Colonic mucosa (tissue), 4 donors: ENCODE measurements at places on chromosomes 3 and 15.

DNA sequence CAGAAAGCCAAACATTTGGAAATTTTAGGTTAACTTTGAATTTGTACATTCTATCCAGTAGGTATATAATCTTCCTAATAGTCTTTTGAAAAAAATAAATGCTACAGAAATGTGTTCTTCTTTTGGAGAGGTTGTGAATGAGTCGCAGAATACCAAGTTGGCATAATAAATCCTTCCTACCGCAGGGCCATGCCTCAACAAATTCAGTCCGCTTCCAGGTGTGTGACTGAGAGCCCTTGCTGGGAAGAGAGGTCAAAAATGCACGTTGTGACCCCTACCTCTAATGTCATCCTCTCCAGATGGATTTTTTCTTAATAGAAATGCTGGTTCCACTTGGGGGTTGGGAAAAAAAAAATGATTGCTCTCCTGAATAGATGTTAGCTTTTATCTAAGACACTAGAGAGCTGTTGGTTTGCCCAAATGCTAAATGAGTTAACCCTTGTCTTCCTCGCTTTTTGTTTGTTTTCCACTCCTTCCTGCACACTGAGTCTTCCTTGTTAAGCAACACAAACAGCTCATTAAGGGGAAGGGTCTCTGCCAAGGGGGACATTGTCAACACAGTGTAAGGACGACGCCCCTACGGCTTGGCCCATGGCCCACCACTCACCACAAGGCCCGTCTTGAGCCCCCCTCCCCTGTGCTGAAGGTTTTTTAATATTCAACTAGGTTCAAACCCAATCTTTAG lies 33.9 kb downstream of the RLBP1 start:
- DNase-seq, result no peak

DNA sequence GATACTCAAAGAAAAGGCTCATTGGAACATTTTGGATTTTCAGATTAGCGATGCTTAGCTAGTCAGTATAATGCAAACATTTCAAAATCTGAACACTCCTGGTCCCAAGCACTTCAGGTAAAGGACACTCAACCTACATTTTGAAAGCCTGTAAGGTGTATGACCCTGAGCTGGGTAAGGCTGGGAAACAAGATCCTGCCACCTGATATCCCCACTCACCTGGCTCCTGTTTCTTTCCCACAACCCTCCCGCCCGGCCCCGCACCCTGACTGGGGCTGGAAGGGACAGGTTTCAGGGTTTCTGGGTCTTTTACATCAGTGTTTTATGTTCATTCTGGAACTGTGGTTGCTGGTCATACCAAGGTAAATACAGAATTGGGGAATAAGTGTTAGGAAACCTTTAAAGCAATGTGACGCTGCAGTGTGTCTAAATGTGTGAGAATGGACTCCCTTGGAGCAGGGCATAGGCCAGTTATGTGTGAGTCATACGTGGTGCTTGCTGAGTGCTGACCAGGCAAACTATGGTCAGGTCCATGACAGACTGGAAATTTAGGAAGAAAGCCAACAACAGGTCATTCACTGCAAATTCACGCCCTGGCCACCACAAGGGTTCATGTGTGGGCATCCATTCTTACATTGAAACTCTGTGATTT lies 22.9 kb downstream of the CTXND1 start:
- no peak for DNase-seq

DNA sequence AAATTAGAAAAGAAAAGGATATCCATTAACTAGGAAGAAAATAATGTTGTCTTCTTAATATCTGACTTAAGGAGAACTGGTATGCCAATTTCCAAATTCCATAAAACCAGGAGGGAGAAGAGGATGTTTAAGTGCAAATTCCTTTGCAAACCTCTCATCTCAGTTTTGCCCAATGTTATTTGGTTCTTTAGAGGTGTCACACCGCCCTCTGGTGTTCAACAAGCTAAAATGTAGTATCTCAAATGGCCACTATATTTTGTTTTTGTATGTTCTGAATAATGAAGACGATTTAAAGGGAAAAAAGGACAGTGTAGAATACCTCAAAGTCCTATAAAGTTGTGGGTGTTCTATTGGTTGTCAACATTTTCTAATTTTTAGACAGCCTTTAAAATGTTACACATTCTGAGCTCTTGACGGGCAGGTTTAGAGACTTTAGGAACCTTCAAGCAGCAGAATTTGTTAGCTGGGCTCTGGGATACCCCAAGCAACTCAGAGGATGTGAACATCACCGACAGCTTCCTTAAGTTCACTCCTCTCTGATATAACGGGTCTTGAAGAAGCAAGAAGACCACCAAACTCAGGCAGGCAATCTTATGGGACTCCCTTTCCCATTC lies 458.3 kb downstream of the MFSD1 start:
- DNase-seq, result peak; percentile 58

DNA sequence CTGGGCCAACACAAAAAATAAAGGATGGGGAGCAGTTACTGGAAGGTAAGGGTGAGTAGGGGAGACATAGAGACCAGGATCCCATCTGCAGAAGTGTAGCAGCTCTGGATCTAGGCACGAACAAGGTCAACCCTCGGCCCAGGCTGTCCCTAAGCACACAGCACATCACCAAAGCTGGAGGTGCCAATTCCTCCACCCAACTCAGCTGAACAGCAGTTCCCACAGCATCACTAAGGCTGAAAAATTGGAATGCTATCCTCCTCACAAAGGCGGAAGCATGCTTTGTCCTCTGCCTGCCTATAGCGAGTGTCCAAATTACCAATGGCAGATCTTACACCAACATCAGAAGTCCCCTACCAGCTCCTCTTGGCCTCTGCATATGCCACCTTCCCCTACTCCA lies 33.9 kb downstream of the OSBPL10 start:
- DNase-seq, result no peak

- no peak for DNase-seq
These were observed 51.9 kb downstream of the GOLM2 start for GRCh38 chr15:44340410-44340809.

DNA sequence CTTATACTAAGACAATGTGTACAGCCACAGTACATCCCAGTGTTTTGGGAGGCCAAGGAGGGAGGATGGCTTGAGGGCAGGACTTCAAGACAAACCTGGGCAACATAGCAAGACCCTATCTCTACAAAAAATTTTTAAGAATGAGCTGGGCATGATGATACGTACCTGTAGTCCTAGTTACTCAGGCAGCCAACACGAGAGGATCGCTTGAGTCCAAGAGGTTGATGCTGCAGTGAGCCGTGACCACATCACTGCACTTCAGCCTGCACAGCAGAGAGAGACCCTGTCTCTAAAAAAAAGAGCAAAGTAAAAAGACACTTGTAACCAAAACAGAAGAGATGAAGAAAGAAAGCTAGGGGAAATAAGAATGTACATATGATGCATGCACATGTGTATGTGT lies 38.5 kb downstream of the HES1 start:
- no peak for DNase-seq

- DNase-seq, result no peak
These were observed 93.9 kb downstream of the IQSEC1 start for GRCh38 chr3:12979151-12979946.

DNA sequence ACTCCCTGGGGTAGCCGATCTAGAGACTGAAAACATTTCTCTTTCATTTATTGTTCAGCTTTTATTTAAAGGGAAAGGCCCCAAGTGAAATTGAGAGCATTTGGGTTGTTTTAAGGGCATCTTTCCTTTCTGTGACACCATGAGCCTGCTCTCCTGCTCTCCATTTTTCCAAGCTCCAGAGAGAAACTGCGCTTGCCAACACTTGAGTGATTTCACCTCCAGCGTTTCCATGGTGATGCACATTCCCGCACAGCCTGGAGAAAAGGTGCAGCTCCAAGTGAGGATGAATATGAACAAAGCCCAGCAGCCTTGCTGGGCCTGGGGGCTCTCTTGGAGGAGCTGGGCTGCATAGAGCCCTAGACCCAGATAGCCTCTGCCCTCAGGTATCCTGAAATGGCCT lies 159.2 kb upstream of the PPP2R3A start:
- no peak for DNase-seq

DNA sequence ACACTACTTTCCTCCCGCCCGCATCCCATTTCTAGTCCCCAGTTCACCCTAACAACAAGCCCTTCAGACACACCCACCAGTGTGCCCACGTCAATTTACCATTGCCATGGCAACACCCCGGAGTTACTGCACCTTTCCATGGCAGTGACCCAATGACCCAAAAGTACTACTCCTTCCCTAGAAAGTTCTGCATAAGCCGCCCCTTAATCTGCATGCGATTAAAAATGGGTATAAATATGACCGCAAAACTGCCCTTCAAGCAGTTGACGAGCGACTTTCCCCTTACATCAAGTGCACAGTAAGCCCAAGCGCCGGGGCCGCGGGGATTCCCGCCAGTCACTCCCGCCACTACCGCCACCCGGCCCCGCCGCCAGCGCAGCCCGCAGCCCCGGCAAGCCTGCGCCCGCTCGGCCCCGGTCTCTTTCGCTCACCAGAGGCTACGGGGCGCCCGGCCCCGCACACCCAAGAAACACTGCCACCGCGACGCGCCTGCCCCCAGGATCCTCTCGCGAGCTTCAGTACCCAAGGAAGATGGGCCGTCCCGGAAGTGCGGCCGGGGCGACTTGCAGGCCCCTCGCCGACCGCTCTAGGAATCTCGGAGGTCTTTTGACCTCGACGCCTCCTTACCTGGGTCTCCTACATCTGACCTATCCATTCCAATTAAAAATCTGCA lies 27.2 kb upstream of the ZNF502 start:
- peak; percentile 60 for DNase-seq

DNA sequence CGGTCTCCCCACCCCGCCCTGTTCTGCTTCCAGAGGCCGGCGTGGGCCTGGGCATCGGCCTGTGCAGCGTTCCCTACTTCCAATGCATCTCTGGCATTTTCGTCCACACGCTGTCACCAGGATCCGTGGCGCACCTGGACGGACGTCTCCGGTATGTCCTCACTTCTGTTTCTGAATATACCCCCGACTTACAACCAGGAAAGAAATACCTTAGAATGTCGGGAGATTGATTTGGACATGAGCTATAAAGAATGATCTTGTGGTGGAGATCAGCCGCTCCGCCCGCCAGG lies 41.4 kb downstream of the STARD5 start:
- DNase-seq, result no peak

- DNase-seq, result no peak
These were observed 207.0 kb upstream of the ATP10A start for GRCh38 chr15:26070095-26070532.

GRCh38 chr3:4421121-4421520 lies 45.9 kb downstream of the SUMF1 start:
- DNase-seq, result no peak

DNA sequence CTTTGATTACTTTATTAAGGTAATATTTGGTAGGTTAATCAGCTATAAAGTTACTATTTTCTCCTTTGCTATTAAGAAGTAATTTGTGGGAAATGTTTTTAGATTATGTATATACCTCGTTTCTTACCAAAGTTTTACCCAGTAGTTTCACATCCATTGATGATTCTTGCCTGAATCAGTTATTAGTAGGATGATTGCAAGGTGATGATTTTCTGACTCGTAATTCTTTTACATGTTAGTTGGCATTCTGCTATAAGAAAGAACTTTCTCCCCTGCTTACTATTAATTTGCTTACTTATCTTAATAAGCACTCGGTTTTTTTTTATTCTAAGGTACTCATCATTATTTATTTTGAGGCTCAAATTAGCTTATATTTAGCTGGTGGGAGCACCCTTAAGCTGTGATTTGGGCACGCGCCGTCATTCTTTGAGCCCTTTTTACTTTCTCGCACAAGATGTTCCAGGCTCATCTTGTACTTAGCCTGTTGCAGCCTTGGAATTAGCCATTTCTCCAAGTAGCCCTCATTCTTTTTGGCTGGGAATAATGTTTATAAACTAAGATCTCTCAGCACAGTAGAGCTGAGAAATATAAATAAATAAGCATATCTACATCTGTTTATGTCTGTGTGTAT lies 15.3 kb downstream of the USP3 start:
- DNase-seq, result no peak

DNA sequence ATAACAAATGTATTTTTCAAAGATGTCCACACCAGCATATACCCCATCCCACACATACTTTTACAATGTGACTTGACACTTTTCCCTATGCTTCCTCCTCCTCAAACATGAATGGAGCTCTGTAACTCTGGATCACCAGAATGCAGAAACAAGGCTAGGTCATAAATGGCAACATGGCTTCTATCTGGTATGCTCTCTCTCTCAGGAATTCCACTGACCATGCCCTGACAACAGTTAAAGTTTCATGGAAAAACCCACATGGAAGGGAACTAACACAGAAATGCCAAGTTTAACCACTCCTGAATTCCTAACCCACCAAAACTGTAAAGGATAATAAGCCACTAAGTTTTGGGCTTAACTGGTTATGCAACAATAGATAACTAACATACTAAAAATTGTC lies 19.9 kb downstream of the MYO9A start:
- DNase-seq, result no peak

DNA sequence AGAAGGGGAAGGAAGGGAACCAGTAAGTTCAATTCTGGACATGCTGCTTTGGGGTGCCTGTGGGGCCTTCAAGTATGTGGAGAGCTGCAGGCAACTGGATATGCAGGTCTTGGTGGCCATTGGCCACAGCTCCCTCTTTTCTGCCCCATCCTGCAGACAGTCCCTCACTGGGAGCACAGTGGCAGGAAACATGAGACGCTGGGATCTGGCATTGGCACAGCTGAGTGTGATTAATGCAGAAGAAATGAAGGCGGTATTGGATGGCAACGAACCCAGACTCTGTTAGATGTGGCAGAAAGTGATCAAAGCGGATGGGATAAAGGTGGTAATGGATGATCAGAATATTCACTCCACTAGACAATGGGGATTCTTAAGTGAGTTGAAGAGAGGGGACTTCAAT lies 23.2 kb upstream of the VPS8 start:
- DNase-seq, result no peak

GRCh38 chr15:89578146-89578545 lies 2.9 kb downstream of the TICRR start:
- DNase-seq, result no peak

GRCh38 chr3:53801319-53801718 lies 44.9 kb downstream of the CHDH start:
- no peak for DNase-seq

- DNase-seq, result no peak
These were observed 465.0 kb downstream of the CNTN3 start for GRCh38 chr3:74149466-74149865.

DNA sequence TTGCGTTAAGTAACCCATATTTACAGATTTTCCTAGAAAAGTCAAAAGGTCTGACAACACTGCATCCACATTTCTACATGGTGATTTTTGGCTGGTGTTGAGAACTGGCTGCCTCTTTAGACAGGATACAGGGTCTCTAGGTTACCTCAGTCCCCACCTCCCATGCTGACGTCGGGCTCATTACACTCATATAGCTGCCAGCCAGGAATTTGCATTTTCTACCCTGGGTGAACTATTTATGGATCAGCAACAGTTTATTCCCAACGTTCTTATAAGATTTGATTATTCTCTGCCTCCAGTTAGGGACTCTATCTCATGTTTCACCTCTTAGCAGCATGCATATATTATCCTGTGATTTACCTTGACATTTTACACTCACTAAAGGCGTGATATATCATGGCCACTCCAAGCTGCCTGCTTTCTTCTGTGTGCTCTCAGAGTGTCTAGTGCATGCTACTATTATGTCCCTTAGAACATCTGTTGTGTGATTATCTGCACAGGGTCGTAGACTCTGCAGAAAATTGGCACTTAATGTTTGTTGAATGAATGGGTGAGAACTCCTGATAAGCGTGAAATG lies 49.0 kb downstream of the CLDN11 start:
- no peak for DNase-seq

GRCh38 chr3:153972862-153973261 lies 148.3 kb upstream of the ARHGEF26 start:
- DNase-seq, result no peak

GRCh38 chr3:172530566-172530965 lies 7.3 kb upstream of the TNFSF10 start:
- no peak for DNase-seq
